ENCODE measurements at places on chromosomes 13 and 19.

DNA sequence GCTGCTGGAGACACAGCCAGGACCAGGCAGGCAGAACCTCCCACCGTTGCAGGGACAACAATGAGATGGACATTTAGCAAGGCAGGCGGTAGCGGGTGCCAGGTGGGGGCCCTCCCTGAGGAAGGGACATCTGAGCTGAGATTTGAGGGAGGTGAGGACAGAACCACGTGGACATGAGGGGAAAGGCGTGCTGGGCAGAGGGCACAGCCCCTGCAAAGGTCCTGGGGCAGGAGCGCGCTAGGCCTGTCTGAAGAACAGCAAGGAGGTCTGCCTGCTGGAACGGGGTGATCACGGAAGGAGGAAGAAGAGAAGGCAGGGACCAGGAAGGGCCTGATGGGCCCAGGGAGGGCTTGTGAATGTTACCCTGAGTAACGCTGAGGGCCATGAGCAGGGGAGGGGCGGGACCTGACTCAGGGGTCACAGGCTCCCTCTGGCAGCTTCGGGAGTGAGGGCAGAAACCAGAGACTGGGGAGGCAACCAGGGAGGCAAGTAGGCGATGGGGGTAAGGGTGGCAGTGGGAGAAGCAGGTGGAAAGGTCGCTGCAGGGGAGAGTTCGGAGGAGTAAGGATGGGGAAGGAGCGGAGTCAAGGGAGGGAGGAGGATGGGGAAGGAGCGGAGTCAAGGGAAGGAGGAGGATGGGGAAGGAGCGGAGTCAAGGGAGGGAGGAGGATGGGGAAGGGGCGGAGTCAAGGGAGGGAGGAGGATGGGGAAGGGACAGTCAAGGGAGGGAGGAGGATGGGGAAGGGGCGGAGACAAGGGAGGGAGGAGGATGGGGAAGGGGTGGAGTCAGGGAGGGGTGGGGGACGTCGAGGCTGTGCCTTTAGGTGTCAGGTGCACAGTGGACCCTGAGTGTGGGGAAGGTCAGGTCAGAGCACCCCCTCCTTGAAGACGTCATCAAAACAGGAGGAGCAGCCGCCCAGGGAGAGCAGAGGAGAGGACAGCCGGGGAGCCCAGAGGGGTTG is 15.7 kb upstream of the B3GNT3 start:
- no peak for DNase-seq

DNA sequence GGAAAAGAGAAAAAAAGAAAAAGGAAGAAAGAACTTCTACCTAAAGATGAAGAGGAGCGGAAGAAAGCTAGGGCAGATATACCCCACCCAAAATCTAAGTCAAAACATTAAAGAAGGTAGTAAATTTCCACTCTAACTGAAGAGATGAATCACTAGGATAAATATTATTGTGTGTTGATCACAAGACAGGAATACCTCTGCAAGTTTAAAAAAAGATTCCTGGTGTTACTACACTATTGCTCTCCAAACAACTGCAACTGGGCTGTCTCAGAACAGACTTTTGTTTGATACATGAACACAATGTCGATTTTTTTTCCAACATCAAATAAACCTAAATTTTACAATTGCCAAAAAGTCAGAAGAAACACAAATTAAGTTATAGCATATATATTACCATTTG is 6.8 kb downstream of the HSPH1 start:
- no peak for DNase-seq

DNA sequence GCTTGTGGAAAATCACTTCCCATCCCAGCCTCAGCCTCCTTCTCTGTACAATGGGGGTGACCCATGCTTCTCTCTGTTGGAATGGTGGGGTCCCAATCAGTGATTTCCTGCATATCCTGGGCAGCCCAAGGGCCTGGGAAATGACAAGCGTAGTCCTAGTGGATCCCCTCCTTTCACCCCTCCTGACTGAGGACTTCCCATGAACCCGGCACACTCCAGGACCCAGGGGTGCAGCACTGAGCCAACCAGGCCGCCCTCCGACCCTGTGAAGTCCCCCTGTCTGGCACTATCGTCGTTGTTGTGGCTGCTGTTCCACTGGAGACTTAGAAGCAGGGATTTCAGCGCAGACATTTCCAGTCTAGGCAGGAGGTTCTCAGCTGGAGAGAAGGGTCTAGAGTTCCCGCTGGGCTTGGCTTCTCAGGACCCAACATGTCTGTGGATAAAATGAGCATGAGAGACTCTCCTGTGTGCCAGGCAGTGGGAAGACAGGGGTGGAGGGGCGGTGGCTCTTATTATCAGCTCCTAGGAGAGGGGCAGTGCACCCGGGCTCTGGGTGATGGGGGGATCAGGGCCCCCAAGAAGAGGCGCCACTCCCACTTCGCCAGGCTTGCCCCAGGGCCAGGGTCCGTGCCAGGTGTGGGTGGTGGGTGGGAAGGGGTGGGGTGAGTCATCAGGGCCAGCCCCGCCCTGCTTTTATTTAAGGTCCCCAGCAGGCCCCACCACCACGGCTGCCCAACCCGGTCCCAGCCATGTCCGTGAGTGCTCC is at the start of gene LGALS7B:
Gene LGALS7B (plus strand): TSS at position 723 of the 766 bp plus-strand sequence. CDS start 27 bp downstream, at position 750.
- DNase-seq, result no peak

- no peak for DNase-seq
Observed at GRCh38 chr19:3046698-3047495, 15.4 kb downstream of the TLE5 start.

- DNase-seq, result no peak
Observed at GRCh38 chr19:15265850-15266248, 33.6 kb upstream of the EPHX3 start.

GRCh38 chr19:9054765-9055164 is 32.1 kb upstream of the OR1M1 start:
- DNase-seq, result no peak

GRCh38 chr13:21573920-21574712 is 29.9 kb downstream of the MICU2 start:
- no peak for DNase-seq

GRCh38 chr19:34733266-34733745 is 737 bp upstream of the ZNF181 start:
- DNase-seq, result no peak

DNA sequence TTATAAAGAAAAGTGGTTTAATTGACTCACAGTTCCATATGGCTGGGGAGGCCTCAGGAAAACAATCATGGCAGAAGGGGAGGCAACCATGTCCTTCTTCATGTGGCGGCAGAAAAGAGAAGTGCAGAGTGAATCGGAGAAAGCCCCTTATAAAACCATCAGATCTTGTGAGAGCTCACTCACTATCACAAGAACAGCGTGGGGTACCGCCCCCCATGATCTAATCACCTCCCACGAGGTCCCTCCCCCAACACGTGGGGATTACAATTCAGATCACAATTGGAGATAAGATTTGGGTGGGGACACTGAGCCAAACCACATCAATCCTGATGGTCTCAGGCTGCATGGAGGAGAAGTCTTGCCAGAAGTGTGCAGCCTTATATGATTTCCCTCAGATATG is 26.0 kb downstream of the TM9SF2 start:
- no peak for DNase-seq

GRCh38 chr13:57558051-57558467 is 73.5 kb upstream of the PCDH17 start:
- no peak for DNase-seq

GRCh38 chr19:42487032-42487797 is 41.1 kb downstream of the CEACAM1 start:
- no peak for DNase-seq

DNA sequence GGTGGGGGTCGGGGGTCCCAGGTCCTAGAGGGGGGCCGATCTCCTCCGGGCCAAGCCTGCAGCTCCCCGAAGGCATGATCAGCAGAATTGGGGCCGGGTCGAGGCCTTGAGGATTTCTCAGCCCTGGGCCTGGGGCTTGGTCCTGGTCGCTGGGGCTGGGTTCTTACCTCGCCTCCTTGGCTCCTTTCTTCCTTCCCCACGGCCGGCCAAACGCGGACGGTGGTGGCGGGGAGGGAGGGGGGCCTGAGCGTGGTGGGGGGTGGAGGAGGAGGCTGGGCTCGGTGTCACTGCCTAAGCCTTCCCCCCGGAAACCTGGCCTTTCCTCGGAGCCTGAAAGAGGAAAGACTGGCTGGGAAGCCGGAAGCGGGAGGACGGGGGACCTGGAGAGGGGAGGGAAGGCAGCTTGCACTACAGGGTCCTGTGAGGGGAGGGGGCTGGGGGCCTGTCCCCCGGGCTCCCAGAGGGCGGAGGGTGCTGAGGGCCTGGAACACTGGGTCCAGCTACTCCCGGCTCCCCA is at the start of gene ZNF579:
Gene ZNF579 (minus strand): TSS at position 221 of the 517 bp plus-strand sequence. CDS start 1,209 bp downstream, outside the sequence.
- DNase-seq, result peak; percentile 68

- no peak for DNase-seq
Observed at GRCh38 chr13:106499896-106500295, 35.6 kb downstream of the EFNB2 start.

GRCh38 chr19:41912899-41913537 is 15.2 kb downstream of the ERFL start:
- no peak for DNase-seq

GRCh38 chr13:48251611-48252081 is 18.6 kb downstream of the ITM2B start:
- no peak for DNase-seq

DNA sequence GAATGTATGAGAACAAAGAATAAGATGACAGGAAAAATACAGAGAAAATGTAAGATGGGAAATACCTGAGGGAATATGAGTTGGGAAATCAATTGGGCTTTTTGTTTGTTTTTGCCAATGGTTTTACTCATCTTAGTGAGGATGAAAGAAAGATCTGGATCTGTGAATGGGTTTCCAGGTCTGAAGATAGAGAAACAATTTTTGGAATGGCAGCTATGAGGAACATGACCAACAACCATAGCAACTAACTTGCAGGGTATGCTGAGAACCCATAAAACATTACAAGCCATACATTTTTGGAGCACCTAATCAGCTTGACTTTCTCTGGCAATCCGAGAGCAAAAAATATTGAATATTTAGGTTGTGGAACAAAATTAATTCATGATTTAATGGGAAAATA is 290.0 kb downstream of the KCTD12 start:
- DNase-seq, result no peak

DNA sequence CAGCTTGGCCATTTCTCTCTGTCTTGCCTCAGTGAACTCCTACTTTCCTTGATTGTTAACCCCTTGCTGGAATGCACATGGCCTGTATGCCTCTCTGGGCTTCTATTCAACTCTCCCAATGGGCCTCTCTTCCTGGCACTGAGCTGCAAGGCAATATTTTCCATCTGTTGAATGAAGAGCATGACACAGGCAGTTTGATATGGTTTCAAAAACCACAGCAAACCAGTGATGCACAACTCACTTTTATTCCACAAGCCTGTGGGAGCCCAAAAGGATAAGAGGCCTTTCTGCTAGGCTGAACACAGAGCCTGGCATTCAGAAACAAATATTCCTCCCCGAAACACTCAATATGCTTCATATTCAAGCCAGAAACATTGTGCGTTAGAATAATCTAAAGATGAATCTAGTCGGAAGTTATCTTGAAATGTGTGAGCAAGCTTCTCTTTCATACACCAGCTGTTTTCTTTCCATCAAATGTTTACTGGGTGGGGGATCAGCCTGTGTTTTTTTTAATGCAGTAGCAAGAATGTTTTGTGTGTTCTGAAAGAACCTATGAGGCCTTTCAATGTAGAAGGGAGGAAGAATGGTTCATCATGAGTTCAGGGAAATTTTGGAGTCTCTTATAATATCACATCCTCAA is 443.1 kb upstream of the SPRY2 start:
- DNase-seq, result no peak

DNA sequence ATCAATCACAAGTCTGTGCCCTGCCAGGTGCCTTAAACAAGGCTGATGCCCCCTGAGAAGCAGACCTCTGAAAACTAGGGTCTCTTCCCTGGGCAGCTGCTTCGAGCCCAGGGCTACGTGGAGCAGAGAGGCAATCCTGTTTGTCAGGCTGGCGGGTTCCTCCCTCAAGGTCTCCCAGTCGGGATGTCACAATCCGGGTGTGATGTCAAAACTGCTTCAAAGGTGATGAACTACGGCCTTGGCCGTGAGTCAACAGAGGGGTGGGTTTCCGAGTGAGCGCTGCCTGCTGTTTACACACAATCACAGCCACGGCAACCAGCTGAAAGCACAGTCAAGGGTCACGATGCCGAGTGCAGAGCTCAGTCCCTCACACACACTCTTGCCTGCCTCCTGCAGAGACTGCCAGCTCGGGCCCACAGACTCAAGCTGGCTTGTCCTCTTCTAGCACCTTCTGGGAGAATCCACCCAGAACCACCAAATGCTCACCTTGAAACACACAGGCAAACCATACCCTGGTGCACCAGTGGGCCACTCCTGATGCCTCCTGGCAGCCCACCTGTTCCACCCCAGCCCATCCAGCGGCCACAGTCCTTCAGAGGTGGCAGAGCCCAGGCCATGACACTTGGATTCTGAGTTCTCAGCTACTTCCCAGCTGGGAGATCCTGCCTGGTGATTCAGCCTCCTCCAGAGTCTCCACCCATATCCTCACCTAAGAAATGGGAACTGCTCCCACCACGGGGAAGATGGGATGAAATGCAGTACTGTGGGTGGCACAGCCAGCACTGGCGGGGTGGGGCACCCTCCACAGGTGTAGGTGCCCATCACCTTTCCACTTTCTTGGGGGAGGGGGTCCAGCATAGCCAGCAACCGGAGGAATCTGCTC is 6.8 kb downstream of the ELL start:
- no peak for DNase-seq

DNA sequence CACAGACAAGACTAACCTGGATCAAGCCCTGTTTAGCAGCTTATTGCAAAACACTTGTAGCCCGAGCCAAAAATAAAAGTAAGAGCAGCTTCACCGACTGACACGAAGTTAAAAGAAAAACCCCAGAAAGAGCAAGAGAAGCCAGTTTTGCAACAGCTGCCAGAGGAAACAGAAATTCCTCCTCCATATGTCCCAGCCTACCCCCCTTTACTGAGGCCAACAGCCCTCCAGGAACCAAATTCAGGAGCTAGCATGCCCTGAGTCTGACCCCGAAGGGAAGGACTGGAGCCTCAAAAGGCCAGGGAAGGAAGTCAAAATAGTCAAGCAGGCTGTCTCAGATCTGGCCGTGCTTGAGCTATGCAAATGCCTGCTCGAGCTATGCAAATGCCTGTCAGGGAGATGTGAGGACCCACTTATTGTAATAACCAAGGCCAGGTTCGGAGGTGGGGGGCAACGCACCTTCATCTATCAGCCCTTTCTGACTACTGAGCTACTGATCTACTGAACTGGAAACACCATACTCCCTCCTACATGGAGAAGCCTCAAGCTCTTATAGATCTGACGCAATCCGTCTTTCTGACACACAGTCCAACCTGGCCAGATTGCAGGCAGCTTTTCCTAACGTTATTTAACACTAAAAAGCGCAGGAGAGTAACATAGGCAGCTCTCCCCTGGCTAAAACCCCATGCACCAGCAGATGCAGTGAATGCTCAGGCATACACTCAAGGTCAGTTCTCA is 6.7 kb downstream of the SIGLEC11 start:
- DNase-seq, result no peak

- no peak for DNase-seq
Observed at GRCh38 chr13:111241862-111242261, 78.6 kb upstream of the TEX29 start.

GRCh38 chr19:14674764-14675163 is at the start of gene ADGRE3:
ADGRE3 (minus strand) TSS chr19:14674844; CDS start chr19:14674770, 74 bp downstream.
- DNase-seq, result no peak

- no peak for DNase-seq
Observed at GRCh38 chr13:41463838-41464602, 6.7 kb downstream of the RGCC start.
